ENCODE measurements at places on chromosomes 16 and 17.
A peak's percentile ranks its signal among the peaks of the same experiment; 100 is the strongest.

- no peak for DNase-seq
These were observed 12.9 kb downstream of the TRIM37 start for GRCh38 chr17:59093702-59094231.

DNA sequence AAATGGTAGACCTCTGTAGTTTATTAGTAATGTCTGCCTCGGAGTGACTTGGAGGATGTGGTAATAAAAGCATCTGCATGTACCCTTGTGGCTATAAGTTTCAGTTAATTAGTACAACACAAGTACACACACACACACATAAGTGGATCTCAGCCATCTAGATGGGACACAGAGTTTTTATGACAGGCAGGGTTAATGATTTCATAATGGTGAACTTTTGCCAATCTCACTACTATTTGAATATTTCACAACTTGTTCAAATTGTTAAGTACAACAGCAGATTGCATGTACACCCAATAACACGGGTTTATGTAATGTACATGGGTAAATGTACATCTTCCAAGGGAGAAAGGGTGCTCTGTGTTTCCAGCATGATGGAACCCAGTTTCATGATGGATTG, 511.3 kb upstream of the HSBP1 start:
- DNase-seq, result no peak

DNA sequence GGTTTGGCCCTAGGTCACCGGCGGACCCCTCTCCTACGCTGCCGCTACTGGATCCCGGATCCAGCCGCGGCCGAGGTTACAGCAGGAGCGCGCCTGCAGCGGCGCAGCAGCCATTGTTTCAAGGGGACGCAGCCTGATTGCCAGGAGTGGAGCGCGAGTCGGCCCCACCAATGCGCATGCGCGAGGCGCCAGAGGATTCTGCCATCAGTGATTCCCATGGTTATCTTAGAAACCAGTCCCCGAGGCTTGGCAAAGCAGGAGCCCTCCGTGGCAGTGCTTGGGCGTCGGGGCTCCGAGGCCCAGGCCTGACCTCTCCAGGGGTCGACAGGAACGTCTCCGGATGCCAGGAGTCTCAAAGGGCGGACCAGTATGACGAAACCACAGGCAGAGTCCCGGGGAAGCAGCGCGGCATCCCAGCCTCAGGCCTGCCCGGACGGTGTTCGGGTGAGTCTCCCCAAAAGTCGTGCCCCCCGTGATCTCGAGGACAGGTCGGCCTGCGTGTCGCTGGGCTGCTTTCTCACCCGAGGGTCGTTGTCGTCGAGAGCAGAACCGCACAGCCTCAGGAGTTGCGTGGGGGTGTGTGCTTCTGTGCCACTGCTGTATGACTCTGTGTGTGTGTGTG, 608.5 kb downstream of the KCNJ18 start:
- no peak for DNase-seq

DNA sequence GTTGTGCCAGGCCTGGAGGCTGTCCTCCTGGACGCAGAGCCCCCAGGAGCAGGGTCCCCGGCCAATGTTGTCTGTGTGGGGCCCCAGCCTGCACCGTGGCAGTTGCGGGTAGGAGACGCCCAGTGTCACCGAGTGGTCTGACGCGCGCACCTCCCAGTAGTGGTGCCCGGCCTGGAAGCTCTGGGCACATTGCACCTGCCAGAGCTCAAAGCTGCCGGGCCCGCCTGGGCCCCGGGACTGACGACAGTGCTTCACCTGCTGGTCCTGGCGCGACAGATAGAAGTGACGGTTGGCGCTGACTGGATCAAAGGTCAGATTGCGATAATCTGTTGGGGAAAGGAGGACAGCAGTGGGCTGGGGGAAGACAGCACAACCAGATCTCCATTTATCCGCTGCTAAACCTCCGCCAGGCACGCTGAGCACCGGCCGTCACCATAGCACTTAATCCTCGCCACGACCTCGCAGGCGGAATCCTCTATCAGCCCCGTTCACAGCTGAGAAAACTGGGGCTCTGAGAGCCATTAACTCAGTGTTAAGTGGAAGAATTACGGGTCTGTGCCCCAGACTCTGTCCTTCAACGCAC, 5.6 kb downstream of the TRIM65 start:
- DNase-seq, result no peak

GRCh38 chr16:19118938-19119431, 5.2 kb downstream of the ITPRIPL2 start:
- DNase-seq, result no peak

DNA sequence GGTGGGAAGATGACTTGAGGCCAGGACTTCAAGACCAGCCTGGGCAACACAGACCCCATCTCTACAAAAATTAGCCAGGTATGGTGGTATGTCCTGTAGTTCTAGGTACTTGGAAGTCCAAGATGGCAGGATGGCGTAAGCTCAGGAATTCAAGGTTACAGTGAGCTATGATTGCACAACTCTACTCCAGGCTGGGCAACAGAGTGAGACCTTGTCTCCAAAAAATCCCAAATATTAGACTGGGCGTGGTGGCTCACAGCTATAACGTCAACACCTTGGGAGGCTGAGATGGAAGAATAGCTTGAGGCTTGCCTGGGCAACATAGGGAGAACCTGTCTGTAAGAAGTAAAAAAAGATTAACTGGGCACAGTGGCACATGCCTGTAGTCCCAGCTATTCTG, 30.8 kb downstream of the SUZ12 start:
- no peak for DNase-seq

GRCh38 chr17:73371285-73371684, 59.5 kb upstream of the CDC42EP4 start:
- DNase-seq, result peak; percentile 16

GRCh38 chr17:66764506-66764905, 70.4 kb upstream of the CACNG5 start:
- no peak for DNase-seq

DNA sequence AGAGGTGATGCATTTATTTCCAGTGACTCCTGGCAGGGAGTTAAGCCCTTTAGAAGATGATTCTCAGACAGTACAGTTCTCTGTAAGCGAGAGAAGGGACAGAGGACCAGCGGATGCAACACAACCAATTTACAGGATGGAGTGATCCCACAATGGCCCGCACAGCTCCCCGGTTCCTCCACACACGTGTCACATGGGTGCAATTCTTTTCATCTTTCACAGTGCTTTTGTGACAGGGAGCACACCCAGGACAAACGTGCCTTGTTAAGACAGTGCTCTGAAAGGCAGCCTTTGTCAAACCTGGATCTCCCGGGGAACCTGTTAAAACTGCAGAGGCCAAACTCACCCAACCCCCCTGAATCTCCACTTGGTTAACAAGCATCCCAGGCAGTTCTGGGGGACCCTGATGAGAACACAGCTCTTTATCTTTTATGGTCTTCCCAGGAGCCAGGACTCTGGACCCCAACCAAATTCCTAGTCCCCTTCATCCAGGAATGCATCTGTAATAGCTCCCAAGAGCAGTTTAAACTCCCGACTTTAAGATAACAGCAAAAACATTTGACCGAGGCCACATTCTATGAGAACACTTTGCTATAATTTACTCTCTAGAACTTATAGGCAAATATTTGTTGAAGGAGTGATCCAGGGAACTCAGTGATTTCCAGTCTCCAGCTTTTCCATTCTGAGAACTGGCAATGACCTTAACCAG, 134.9 kb upstream of the CDH5 start:
- no peak for DNase-seq

DNA sequence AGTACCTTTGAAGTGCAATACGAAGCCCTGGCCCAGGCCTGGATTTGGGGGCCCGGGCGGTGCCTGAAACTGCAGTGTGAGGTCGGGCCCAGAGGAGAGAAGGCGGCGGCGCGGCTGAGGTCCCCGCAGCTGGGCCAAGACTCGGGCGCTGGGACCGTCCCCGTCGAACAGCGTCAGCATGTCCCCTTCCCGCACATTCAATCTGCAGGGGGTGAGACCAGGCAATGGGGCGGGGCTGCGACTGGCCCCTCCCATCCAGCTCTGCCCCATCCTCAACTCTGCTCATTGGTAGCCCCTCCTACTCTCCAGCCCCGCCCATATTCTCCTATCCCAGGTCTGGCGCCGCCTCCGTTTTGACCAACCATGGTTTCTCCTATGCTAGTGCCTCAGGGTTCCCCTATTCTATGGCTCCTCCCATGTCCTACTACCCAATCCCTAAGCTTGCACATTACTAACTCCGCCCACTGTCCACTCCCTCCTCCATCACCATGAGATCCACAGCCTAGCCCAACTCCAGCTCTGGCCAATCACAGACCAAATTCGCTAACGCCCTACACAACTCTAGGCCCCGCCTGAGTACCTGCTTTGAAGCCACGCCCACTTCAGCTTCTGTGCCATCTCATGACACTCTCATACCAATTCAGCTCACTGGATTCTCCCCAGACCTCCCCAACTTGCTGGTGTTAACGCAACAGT, 14.4 kb upstream of the CDIPT start:
- no peak for DNase-seq

DNA sequence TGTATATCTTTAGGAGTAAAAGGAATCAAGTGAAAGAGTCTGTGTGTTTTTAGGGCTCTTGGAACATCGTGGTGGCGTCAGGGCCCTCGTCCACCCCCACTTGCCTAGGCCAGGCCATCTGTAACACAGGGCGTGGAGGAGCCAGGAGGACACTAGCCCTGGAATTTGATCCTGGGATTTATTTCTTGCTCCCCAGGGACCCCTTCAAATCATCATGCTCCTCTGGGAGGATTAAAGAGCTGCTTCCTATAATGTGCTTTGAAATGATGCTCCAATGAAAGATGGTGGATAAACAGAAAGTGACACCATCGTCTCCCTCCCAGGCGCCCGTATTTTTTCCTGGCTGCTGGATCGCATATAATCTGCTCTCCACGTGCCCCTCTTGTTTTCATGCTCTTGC, 113.3 kb downstream of the AATF start:
- DNase-seq, result no peak

DNA sequence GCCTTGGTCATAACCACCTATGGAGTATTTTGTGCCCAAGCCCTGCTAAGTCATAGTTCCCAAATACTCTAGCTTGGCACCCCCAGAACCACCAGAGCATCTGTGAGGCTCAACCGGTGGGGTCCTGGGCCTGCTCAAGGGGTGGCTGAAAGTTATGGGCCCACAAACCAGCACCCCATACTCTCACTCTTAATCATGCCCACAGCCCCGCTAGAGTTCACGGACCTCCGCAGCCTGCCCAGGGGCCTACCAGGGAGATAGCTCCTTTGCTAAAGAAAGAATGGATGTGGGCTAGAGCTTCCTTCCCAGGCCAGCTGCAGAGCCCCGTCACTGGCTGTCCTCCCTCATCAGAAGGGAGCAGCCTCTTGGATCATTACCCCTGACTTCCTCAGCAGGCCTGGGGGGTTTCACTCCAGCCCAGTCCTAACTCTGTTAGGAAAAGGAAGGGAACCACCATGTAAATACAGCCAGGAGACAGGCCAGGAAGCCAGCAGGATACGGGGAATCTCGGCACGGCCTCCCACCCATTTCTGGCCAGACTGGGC, 1.4 kb downstream of the GIT1 start:
- DNase-seq, result no peak

DNA sequence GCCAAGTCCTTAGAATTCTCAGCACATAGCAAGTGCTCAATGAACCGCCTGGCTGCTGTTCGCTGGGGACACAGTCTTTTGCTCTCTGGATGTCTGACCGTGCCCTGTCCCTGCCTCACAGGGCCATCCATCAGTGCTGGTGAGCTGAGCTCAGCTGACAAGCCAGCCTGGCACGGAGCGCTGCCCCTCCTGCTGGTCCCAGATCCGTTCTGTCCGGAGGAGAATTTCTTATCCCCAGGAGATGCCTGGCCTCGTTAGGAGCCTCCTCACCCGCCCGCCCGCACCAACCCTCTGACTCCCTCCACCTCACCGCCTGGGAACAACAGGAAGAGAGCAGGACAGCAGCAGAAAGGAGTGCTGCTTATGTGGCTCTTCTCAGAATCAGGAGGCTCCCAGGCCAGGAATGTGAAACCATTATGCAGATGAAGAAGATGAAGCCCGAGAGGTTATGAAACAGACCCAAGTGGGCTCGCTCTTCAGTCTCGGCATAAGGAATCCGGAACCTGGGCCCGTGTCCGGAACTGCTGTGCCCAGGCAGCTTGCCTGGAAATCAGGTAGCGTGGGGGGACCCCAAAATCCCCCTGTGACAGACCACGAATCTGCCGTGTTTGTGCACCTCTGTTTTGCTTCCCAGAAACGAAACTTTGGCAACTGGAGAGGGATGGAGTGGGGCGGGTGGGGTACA, 28.8 kb upstream of the RMI2 start:
- DNase-seq, result no peak

- DNase-seq, result no peak
These were observed 308.9 kb upstream of the MON1B start for GRCh38 chr16:76882105-76882504.

DNA sequence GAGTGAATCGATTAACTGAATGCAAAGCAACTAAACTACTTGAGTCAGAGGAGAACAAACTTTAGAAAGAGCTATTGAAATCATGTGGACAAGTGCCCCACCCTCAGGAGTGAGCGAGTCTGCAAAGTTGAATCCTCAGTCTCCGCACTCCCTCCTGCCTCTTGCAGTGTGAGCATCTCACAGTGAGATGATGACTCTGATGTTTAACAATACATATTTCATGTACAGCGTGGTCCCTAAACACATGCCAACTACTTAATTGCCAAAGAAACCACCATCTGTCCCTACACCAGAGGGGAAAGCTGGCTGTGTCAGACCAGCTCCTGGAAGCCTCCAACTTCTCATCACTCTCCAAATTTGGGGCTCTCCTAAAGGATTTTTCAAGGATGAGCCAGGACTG, 31.2 kb downstream of the PIMREG start:
- DNase-seq, result no peak

DNA sequence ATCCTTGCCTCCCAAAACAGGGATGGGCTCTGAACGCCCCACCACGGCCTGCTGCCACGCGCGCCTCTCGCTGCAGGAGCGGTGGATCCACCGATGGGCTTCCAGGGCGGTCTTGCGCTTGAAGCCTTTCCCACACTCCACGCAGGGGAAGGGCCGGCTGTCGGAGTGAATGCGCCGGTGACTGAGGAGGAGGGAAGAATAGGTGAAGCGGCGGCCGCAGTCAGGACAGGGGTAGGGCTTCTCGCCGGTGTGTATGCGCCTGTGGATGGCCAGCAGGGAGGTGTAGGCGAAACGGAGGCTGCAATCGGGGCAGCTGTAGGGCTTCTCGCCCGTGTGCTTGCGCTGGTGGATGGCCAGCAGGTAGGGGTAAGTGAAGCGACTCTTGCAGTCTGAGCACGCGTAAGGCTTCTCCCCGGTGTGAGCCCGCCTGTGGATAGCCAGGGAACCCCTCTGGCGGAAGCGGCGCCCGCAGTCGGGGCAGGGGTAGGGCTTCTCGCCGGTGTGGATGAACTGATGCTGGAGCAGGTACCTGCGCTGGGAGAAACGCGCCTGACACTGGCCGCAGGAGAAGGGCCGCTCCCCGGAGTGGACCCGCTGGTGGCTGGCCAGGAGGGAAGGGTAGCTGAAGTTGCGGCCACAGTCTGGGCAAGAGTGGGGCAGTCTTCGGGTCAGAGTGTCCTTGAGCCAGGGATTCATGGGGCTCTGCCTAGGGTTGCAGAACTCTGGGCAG, 2.7 kb downstream of the ZNF785 start:
- DNase-seq, result no peak

- DNase-seq, result no peak
These were observed 11.5 kb downstream of the MAP3K3 start for GRCh38 chr17:63633742-63634141.

- no peak for DNase-seq
These were observed 709 bp downstream of the GPR179 start for GRCh38 chr17:38342886-38343607.

Data from Right ventricle myocardium inferior (tissue), 1 donor.